ENCODE measurements at places on chromosomes 4 and X.

GRCh38 chrX:153496590-153496959 lies 1.8 kb downstream of the BGN start:
- DNase-seq: no peak

- no peak for DNase-seq
These were observed 30.5 kb upstream of the TCEAL4 start for GRCh38 chrX:103554687-103555424.

DNA sequence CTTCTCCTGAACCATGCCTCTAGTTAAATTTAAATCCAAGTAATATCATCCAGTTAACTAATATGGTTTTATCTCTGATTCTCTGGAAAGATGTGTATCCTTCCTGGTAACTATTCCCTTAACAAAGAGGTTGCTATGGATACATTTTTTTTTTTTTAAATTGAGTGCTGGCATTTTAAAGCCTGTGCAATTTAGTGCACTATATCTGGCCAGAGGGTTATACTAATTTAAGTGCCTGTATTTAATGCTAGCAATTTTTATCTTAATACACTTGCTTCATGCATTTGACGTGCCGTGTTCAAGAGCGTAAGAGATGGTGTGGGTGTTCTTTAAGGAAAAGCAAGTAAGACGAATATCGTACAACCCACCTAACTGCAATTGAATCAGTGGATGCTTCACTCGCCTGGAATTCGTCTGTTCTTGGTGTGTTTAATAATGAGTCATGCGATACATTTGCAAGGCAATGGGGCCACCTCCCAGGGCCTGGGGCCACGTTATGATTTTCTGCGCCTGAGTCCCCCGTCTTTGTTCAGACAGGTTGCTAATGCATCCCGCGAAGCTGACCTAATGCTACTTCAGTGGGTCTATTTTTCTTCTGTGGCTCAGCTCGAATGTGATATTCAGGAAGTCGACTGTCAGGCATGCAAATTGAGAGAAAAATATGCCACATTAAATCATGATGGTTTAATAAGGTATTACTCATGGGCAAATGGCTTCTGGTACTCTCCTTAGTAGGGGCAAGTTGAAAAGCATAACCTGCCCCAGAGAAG lies 14.2 kb upstream of the MID1 start:
- DNase-seq: no peak

- DNase-seq: no peak
These were observed 150.6 kb downstream of the RASL11B start for GRCh38 chr4:53012738-53013137.

GRCh38 chr4:81359207-81359606 lies 112.5 kb downstream of the RASGEF1B start:
- no peak for DNase-seq

- DNase-seq: no peak
These were observed 2.0 kb upstream of the HELT start for GRCh38 chr4:185016101-185016940.

GRCh38 chrX:149762696-149763614 lies 10.9 kb upstream of the HSFX1 start:
- peak; percentile 70 for DNase-seq

DNA sequence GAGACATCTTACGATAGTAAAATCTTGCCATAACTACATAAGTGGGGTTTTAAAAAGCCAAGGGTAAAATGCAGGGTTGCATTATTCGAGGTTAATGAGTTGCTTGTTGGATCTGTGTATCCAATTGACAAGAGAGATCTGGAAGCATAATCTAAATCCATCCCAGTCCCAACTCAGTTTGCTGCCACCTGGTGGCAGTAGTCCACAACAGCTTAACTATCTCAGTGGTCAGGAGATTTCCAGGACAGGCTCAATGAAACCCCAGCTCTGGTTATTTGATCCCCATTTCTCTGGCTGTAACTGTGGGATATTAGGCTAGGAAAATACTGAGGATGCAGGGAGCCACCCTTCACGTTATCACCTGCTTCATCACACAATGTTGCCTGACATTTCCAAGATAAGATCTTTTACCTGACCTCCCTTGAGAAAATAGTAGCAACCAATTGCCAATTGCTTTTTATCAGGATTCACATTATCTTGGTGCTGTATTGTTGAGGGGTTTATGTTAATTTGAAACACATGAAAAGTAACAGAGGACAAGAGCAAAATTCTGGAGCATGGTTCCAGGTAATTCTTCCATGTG lies 88.2 kb upstream of the TNIP3 start:
- no peak for DNase-seq

DNA sequence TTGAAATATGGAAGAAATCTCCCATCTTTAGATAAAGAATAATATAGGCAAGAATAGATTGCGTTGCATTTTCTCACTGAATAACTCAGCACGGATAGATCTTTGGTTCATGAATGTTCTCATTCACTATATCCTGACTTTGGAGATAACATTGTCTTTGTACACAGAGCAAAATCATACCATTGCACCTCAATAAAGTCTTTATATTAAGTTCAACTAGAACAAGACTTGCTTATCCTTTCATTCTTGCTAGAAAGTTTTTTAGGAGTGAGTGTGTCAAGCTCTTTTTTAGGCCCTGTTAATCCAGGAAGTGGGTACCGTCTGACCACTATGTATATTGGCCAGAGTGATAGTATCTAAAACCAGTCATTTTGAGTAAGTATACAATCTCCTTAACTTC lies 658.7 kb downstream of the FSTL5 start:
- no peak for DNase-seq

- no peak for DNase-seq
These were observed 140.6 kb upstream of the ARX start for GRCh38 chrX:25156323-25156722.

DNA sequence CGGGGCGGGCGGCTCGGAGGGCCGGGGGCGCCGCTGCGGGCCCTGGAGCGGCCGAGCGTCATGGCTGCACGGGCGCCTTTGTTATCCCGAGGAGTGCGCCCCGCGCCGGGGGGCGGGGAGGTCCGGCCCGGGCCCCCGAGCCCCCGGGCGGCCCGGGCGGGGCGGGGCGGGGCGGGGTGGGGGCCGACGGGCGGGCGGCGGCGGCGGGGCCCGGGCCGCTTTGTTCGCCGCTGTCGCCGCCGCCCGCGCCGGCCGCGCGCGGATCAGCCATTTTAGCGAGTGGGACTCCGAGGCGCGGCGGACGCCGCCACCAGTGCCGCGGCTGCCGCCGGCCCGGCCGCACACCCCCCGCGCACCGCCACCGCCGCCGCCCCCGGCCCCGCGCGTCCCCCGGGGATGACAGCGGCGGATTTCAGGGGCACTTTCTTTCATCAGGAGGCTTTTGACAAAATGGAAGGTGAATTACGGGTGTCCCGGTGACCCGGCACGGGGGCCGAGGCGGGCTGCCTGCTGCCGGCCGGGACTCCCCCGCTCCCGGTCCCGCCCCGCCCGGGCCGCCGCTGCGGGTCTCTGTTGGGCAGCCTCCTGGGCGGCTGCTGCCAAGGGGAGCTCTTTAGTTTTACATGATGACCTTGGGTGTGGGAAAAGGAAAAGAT lies 1.2 kb downstream of the HMGB3 start:
- DNase-seq: no peak

- no peak for DNase-seq
These were observed 91.8 kb downstream of the REPS2 start for GRCh38 chrX:17038277-17038676.

GRCh38 chrX:103817502-103817901 lies 14.6 kb downstream of the RAB9B start:
- no peak for DNase-seq

DNA sequence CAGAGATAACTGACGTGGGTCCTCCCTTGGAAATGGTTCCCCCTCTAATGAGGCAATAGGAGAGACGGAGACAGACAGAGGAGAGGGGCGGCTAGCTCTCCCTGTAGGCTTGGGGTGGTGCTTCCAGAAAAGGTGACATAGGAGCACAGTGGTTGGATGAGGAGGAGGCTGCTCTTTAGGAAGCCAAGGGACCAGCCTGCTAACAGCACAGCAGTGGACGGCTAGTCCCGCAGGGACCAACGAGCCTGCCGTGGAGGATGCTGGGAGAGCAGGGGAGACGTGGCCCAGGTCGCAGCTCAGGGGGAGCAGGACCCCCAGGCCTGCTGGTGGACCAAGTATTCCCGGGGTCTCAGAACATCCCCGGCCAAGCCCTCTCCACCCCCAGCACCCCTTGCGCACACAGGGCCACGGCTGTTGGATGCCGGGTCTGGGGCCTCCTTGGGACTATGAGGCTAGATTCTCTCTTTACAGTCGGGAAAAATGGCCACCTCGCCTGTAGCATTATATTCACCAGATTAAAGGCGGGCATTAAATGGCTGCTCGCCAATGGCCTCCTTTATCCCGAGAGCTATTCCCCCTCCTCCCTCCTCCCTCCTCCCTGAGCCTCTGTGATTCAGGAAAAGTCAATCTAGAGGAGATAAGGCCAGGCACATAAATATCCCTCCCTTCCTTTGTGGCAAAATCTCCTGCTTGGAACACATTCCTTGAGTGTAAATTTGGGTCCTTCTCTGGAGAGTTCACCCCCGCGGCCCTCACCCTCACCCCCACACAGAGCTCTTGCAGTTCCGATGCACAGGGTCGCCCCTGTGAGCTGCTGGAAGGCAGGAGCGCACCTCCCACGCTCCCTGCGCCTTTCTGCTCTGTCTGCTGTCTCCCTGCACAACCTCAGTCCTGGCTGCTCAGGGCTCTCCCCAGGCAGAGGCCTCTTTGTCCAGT lies 30.5 kb upstream of the NSG1 start:
- no peak for DNase-seq

DNA sequence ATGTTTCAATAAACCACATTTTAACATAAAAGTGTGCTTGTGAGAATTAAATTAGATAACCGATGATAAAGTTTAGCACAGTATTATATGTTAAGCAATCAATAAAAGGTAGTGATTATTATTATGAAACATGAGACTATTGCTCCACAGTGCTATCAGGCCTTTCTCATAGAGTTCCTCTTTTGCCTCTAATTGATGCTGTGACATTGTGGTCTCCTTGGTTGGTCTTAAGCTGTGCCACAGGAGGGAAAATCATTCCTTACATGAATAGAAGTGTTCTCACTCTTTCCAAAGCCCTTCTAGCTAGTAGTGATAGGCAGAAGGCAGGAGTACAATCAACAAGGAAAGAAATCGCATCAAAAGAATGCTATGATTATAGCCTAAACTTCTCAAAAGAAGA lies 9.2 kb upstream of the PDHA2 start:
- no peak for DNase-seq
